Activated T-cell treated with anti-CD3 and anti-CD28 coated beads for 1 hour (primary cell): ENCODE measurements at places on chromosomes 13 and 19.
A peak's percentile ranks its signal among the peaks of the same experiment; 100 is the strongest.

DNA sequence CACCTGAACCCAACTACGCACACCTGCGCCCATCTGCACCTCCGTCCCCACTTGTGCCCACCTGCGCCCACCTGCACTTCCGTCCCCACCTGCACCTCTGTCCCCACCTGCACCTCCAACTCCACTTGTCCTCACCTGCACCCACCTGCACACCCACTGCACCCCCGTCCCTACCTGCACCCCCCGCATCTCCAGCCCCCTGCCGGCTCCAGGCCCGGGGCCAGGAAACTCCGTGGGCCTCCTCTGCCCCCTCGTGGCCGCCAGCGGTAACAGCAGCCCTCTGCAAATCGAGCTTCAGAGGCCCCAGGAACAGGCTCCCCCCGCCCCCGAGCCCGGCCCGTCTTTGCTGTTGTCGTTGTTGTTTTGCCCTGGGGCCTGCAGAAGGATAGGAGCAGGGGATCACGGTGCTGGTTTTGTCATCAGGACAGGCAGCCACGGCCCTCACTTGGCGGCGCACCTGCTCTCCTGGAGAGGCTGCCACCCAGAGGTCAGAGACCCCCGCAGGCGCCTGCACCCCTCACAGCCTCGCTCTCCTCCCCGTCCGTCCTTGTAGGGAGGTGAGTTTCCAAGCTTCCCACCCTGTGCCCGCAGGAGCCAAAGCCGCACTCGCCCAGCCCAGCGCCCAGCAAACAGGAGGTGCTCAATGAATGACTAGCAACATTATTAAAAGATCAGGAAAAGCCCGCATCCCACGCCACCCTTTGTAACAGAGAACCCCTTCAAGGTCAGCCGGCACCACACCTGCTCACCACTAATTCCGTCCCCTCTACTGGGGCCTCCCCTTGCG lies 65.4 kb downstream of the GNG7 start:
- DNase-seq, result peak; percentile 67

GRCh38 chr19:927780-928401 lies 2.1 kb downstream of the ARID3A start:
- no peak for DNase-seq

- peak; percentile 21 for DNase-seq
These were observed 586 bp downstream of the MRI1 start for GRCh38 chr19:13764821-13765394.

DNA sequence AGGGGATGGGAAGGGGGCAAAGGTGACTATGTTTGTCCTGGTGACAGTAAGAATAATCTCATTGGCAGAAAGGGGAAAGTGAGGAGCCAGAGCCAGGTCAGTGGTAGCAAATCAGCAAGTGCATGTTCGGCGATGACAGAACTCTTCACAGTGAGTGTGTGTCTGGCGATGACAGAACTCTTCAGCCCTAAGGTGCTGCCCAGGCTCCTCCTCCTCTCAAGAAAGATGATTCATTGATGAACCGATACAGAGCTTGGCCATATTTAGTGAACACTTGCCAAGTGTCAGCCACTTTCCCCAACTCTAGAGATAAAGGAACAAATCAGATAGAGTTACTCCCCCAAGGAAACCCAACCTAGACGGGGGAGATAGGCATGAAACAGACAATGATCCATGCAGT lies 199.3 kb upstream of the UBL3 start:
- DNase-seq, result no peak

GRCh38 chr13:76820759-76821158 lies 65.4 kb downstream of the KCTD12 start:
- no peak for DNase-seq

DNA sequence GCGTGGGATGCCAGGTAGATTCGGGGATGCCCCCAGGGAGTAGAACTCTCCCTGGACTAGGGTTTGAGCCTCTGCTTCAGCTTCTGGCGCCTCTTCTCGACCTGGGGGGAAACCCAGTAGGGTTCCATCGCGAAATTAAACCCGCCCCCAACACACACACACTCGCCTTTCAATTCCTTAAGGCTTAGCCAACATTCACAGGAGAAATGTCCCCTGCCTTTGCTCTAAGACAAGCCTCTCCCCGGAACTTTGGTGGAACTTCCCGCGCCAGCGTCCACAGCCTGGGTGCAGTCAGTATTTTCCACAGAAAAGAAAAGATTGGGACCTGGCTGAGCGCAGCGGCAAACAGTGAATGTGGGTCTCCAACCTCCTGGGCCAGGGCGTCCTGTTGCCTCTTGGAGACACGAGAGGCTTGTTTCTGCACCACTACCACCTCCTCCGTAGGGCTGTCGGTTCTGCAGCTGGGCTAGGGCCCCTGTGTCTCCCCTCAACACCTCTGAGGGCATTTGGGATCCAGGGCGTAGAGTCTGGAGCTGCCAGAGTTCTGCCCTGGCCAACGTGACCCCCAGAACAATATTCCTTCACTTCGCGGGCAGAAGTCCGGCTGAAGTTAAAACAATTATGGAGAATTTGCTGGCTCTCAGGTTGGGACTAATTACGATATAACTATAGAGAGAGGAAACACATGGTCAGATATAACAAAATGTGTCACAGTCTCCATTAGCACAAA lies 3.2 kb downstream of the PDX1 start:
- no peak for DNase-seq

GRCh38 chr19:10138879-10139795 lies 19.4 kb upstream of the EIF3G start:
- no peak for DNase-seq

GRCh38 chr13:74194846-74195245 lies 60.6 kb upstream of the KLF12 start:
- DNase-seq, result no peak

- no peak for DNase-seq
These were observed 690.1 kb upstream of the KLHL1 start for GRCh38 chr13:70798385-70798784.

- no peak for DNase-seq
These were observed 111.4 kb downstream of the FRY start for GRCh38 chr13:32142956-32143375.

- DNase-seq, result no peak
These were observed 32.8 kb downstream of the NEK5 start for GRCh38 chr13:52096062-52096461.

DNA sequence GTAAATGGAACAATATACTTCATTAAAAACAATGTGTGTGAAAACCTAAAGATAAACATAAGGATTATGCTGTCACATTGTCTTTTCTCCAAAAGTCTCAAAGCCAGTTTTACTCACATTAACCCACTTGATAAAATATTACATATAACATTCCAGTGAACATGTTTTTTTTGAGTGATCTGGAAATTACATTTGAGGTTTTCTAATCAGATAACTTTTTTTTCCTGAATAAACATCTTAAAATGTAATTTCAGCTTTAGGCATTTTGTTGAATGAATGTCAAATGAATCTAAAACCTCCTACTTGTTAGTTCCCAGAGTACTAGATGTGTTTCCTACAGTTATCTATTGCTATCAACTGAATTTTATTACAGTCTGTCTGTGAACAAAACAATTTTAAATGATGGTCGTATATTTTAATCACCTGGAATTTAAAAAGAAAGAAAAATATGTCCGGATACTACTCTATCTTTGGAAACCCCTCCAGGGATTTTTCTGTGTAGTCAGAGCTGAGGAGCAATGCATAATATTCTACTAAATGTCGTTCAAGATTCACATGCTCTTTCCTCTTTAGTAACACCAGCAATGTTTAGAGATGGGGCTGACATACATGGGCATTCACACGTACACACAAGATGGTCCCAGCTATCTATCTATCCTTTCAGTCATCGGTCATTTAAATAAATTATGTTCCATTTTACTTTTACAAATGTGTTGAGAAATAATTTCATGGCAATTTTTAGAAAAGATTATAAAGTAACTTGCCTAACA lies 283.9 kb downstream of the KLF12 start:
- DNase-seq, result no peak

GRCh38 chr19:11346104-11346940 lies at the start of the genes CCDC159 and TMEM205:
Gene CCDC159, plus strand, starts transcription at chr19:11346519. Its CDS starts 88 bp downstream, at chr19:11346607.
Gene TMEM205, minus strand, starts transcription at chr19:11346268. Its CDS starts 649 bp downstream, at chr19:11345619.
- DNase-seq, result peak; percentile 95

DNA sequence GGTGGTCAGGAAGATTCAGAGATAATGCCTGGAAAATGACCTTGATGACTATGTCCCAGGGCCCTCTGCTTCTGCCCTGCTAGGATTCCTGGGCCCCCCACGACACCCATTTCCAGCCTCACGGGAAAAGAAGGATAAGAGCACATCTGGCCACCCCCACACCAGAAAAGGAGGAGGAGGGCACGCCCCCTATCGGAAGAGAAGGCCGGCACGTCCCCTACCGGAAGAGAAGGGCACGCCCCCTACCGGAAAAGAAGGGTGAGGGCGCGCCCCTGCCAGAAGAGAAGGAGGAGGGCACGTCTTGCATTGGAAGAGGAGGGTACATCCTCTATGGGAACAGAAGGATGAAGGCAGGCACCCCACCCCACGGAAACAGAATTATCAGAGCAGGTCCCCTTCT lies 84.3 kb downstream of the IER2 start:
- DNase-seq, result peak; percentile 54

DNA sequence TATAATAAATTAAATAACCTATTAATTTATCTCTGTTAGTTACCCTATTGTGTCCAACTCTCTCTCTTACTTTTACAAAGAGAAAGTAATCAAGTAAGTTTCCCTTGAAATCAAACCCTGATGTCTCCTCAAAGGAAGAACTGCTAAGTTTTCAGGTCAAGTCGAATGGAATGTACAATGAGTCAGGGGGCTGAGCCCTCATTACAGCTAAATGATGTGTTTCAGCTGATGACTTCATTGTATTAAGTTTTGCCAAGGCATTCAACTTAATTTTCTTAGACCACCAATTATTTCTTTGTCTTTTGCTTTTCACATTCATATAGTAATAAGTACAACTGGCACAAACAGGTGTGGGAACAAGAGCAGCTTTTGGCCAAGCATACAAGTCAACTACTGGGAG lies 54.7 kb upstream of the DCT start:
- DNase-seq, result no peak

- no peak for DNase-seq
These were observed 150.9 kb downstream of the PDS5B start for GRCh38 chr13:32737111-32737571.

GRCh38 chr19:7645163-7645562 lies 8.3 kb downstream of the STXBP2 start:
- DNase-seq, result no peak

GRCh38 chr19:58563034-58563573 lies 4.7 kb upstream of the UBE2M start:
- DNase-seq, result no peak

DNA sequence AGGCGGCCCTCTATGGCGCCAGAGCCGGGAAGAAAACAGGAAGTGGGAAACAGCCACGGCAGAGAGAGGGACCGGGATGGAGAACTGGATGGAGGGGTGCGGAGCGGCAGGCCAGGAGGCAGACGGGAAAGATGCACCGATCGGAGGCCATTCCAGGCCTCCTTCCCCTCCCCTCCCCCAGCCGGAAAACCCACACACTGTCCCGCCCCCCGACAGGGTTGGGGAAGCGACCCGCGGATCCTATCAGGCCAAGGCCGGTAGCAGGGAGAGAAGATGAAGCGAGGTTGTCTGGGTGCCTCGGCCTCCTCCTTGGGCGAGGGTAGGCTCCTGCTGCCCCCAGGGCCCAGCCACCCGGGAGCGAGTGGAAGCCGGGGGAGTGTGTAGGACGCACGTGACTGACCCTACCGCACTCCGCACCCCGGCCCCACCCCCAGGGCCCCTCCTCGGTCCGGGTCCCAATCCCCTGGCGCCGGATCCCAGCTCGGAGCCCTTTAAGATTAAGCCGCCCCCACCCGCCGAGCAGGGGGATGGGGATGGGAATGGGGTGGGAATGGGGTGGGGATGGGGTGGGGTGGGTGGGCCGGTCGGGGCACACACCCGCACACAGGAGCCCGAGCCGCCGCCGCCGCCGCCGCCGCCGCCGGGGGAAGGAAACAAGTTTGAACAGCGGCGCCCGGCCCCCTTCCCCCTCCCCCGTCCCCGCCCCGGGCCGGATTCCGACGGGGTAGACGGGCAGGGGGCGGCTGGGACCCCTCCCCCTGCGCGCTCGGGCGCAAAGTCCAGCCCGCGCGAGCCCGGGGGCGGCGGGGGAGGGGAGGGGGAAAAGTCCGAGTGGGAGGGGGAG lies 1.5 kb downstream of the ERF start:
- DNase-seq, result peak; percentile 51

GRCh38 chr19:51359294-51359693 lies 6.9 kb downstream of the ETFB start:
- no peak for DNase-seq

DNA sequence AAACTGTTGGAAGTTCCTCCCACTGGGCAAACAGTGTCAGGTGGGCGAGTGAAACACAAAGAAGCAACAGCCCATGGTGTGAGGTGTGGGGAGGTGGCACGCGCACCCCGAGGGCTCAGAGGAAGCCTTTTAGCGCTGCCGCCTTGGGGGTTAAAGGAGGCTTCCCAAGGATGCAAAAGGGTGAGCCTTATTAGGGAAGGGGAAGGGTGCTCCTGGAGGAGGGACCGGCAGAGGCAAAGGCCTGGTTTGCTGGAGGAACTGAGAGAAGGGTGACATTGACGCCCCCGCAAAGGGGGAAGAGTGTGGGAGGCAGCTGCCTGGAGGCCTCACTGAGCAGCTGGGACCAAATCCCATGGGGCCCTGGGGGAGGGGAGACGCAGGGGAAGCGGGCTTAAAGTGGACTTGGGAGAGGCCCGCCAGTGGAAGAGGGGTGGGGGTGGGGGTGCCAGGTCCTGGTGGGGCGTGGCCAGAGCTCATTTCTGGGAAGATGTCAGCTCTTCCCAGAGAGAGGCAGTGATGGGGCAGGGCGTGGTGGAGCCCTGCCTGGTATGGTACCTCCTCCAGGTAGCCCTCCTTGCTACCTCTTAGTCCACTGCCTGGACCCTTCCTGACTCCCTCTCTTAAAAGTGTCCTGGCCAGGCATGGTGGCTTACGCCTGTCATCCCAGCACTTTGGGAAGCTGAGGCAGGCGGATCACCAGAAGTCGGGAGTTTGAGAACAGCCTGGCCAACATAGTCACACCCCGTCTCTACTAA lies 12.0 kb upstream of the FCHO1 start:
- DNase-seq, result no peak

- no peak for DNase-seq
These were observed 39.6 kb downstream of the COL4A2 start for GRCh38 chr13:110346661-110347067.

- no peak for DNase-seq
These were observed 491.2 kb downstream of the COG6 start for GRCh38 chr13:40146611-40147117.

- DNase-seq, result no peak
These were observed 98.8 kb downstream of the CRYL1 start for GRCh38 chr13:20426766-20427448.

- DNase-seq, result no peak
These were observed 212.5 kb upstream of the IRS2 start for GRCh38 chr13:109998684-109999533.

- no peak for DNase-seq
These were observed 56.6 kb upstream of the DOCK9 start for GRCh38 chr13:99034333-99035085.

DNA sequence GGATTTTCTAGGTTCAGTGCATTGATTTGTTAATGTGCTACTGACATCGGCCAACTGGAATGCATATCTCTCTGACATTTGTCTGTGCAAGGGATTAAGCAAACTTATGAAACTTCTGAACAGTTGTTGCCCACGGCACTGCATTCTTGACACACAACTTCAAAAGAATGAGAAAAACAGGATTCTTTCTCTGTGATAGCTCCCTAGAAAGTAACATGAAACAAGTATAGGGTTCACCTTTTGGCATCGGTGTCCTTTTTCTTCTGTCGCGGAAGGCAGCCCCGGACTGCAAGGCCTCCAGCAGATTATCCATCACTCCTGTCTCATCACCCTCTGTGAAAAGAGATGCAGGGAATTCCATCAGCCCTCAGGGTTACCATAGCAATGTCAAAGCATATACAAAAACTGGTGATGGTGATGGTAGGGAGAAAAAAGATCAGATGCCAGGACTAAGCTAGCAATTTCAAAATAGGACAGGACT lies 389.2 kb downstream of the DIAPH3 start:
- DNase-seq, result no peak

- DNase-seq, result peak; percentile 30
These were observed 7.7 kb downstream of the NDUFB7 start for GRCh38 chr19:14563989-14564651.
